Left ventricle myocardium superior (tissue), 1 donor: ENCODE measurements at places on chromosomes 5 and 9. TPM values are rescaled to one million over a fixed set of nuclear protein-coding genes. Genes with fewer than 3 reads are reported as not detected.

LRRC19 gene
- total RNA-seq = not detected

TAF11L11 gene
- total RNA-seq = not detected

- DNase-seq = no peak
Observed at GRCh38 chr5:129930221-129930620, 26.0 kb downstream of the CHSY3 start.

DNA sequence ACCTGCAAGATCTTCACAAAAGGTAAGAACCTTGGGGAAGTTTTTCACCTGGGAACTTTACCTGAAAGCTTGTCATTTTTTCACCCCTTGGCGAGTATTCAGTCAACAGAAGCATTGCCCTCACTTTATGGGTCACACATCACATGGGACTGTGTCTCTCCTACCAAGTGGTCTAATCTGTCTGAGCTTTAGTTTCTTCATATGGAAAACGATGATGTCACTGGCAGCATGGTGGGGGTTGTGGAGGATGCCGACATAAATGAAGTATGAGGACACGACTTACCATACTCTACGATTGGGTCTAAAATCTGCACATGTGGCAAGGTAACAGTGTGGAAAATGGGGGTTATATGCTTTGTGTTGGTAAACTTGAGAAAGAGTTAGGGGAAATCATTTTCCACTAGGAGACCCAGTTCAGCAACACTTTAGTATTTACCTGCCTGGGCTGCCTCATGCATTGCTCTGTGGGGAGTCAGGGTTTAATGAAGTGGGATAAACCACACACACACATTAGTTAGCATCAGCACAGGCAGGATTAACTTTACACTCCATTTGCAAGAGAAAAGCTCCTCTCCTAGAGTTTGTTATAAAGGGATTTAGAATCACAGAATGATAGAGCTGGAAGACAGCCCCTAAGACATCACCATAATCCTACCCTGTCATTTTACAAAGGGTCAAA is 19.8 kb upstream of the PAX5 start:
- DNase-seq = no peak

DNA sequence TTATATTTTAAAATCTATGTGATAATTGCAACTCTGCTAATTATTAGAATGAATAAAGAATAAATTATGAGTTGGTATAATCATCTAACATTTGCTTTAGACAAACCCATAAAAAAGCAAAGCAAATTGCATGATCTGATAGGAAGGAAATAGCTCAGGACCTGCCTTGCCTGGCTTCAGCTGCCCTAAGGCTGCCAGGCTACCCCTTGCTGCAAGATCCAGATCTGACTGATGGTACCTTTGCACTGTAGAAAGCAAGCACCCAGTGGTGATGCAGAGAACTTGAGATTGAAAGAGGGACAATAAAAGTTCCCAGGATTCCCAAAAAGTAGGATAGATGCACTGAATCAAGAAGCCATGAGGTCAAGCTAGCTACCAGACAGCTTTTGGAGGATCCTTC is 100.9 kb upstream of the FSTL4 start:
- no peak for DNase-seq

- no peak for DNase-seq
Observed at GRCh38 chr5:80822640-80823039, 137.5 kb upstream of the RASGRF2 start.

- DNase-seq = no peak
Observed at GRCh38 chr9:106069241-106069640, 374.9 kb downstream of the TMEM38B start.

CCL27 gene
- total RNA-seq = not detected

- DNase-seq = no peak
Observed at GRCh38 chr9:134808447-134808792, 72.2 kb upstream of the FCN2 start.

LECT2 gene
- total RNA-seq = not detected

DNA sequence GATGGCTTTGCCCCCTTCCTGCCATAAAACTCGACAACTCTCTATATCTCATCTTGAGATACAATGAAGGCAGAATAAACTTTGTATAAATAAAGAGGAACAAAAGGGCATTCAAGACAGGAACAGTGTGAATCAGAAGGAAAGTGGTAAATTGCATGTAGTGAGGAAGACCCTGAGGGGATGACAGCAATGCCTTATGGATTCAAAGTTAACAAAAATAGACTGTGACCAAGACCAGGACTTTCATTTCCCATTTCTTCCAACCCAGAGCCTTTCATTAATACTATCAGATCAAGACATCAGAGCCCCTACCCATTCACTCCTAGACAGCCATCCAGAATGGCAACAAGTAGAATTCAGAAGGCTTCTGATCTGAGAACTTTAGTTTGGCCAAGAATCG is 46.4 kb upstream of the ZNF462 start:
- DNase-seq = no peak

DNA sequence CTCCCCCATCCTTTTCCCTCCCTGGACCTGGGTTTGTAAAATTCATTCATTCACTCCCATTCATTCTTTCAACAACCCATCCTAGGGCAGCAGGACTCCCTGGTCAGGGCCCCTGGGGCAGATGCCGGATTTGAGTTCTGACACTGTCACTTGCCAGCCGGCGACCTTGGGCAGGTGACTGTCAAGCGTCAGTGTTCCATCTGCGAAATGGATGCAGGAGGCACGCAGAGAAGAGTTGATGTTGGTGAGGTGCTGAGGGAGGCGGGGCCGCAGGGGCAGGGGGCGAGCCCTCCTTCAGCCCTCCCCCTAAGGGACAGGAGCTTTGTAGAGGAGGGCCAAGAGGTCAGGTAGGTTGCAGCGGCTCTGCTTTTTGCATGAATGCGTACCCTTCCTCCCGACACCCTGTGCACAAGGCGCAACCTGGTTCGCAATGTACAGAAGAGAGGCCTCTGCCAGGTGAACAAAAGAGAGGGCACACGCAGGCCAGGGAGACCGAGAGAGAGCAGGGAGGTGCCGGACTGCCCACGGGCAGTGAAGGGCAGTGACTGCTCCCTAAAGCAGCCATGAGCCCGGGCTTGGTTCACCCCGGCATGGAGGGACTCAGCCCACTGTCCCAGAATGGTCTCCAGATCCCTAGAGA is 128.1 kb downstream of the BARX1 start:
- DNase-seq = no peak

HNRNPK gene
- 289 TPM for total RNA-seq

PLCXD3 gene
- 95.3 TPM for total RNA-seq

GRCh38 chr5:143347046-143347445 is 56.4 kb downstream of the NR3C1 start:
- DNase-seq = no peak

- no peak for DNase-seq
Observed at GRCh38 chr9:78239506-78239905, 3.6 kb downstream of the CEP78 start.

DNA sequence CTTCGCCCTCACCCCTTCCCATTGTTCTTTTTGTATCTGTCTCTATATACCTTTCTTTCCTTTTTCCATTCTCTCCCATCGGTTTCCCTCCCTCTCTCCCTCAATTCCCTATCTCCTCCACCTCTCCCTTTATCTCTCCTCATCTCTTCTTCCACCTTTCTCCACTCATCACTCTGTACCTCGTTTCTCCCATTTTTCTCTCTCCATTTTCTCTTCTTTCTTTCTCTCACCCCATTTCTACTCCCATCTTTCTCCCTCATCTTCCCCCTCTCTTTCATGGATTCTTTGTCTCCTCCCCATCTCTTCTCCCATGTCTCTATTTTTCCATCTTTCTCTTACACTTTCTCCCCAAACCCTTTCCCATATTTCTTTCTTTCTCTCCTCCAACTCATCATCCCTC is 385.9 kb upstream of the CLINT1 start:
- DNase-seq = no peak

DNA sequence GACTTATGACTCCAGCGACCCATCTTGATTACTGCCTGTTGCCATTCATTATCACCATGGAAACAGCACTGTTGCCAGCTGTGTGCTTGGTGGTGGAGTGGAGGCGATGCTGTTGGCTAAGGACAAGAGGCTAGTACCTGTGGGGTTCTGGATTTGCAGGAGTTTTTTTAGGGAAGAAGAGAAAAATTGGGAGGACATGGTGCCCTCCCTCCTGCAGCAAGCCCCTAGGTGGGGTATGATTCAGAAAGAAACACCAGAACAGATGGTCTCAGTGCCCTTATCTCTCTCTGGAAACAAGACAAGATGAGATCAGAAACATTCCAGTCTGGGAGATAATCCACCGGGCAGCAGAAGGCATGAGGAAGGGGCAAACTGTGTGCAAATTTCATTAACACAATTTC is 87.8 kb upstream of the TLR4 start:
- DNase-seq = no peak

FOXD4 gene
- total RNA-seq = 0.12 TPM

GRCh38 chr5:136754216-136754615 is 388.9 kb upstream of the TRPC7 start:
- DNase-seq = no peak

- no peak for DNase-seq
Observed at GRCh38 chr5:177371120-177372033, 12.9 kb upstream of the SLC34A1 start.

DNA sequence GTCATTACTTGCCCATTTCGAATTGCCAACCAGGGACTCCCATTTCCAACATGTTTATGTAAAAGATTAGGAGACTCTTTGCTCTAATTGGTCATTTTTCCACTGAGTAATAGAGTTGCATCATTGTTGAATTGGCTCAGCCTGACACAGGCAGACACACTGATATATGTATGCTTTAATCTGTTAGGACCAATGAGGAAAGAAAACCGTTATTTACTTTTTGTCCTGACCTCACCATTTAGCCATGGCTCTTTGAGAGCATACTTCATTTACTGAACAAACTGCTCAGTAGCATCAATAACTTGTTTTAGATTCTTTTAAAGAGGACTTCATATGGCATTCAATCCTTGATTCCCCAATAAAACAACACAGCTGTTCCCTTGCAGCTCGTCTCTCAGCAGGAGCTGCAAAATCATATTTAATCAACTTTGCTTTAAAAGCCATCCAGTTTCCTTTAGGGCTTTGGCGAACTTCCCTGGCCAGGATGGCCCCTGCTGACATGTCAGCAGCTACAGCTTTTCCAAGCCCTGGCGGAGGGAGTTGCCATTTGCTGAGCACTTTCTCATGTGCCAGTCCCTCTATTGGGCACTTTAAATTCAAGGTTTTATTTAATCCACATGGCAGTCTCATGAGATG is 251.5 kb upstream of the TNC start:
- DNase-seq = peak; percentile 39

- DNase-seq = no peak
Observed at GRCh38 chr9:93709600-93710369, 133.4 kb downstream of the PHF2 start.

PIP5KL1 gene
- total RNA-seq = not detected

- DNase-seq = no peak
Observed at GRCh38 chr9:107983762-107984161, 494.2 kb upstream of the KLF4 start.

DNA sequence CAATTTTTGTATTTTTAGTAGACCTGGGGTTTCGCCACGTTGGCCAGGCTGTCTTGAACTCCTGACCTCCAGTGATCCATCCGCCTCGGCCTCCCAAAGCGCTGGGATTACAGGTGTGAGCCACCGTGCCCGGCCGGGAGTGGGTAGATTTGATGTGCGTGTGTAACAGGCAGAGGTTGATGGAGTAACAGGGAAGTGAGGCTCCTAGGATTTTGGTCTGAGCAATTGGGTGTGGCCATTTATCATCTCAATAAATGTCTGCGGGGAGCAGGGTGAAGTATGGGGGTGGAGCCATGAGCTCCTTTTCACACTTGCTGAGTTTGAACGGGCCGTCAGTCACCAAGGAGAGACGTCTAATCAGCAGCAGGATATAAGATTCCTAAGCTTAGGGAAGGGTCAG is 1.2 kb upstream of the REXO4 start:
- no peak for DNase-seq

- no peak for DNase-seq
Observed at GRCh38 chr5:176359658-176360057, 1.9 kb downstream of the KIAA1191 start.

UBTD2 gene
- total RNA-seq = 8.7 TPM

DNA sequence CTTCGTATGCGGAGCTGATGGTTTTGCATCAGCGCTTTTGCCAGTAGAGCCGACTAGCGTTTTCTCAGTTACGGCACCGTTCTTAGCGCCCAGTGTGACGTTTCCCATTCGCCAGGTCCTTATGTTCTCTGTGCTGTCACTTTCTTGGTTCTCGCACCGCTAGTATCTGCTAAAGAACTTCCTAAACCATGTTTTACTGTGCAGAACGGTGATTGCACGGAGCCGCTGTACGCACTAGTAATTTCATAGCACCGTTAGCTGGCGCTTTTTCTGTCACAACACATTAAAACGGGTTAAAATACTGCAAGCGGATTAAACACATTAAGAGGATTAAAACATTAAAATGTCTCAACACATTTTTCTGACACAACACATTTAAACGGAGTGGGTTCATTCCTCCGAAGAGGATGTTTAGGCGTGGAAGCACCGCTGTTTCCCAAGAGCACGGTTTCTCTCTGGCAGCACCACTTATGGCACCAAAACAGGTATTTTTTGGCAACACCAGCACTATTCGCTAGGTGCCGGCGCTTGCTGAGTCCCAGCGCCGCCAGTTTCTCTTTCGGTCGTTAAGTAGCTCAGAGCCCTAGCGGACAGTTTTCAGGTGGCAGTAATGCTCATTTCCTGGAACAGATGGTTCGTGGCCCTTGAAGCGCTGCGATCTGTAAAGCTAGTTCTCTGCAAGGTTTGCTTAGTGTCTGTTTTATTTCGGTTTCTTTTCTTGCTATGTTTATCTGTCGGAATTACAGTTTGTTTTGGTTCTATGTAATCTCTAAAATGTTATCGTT is 20.3 kb downstream of the ANXA2R start:
- DNase-seq = peak; percentile 62

DNA sequence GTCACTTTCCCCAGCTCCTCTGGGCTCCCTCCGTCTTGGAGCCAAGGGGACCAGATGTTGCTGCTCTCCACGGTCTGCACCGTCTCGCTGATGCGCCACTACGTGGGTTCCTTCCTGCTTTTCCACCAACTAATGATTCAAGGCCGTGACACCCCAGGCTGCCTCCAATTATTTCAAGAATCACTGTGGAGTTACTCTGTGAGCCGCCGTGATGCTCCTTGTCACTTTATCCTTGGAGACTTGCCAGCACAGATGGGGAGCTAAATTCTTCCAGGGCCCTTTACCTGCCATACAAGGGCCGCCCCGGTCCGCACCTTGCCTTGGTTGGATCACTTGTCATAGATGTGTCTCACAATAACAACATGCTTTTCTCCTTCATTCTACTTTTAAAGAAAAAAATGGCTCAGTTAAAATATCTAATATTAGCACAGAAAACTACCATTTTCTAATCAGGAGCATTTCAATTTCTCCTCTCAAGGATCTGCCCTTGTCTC is 202.0 kb downstream of the FSTL4 start:
- DNase-seq = no peak

DNA sequence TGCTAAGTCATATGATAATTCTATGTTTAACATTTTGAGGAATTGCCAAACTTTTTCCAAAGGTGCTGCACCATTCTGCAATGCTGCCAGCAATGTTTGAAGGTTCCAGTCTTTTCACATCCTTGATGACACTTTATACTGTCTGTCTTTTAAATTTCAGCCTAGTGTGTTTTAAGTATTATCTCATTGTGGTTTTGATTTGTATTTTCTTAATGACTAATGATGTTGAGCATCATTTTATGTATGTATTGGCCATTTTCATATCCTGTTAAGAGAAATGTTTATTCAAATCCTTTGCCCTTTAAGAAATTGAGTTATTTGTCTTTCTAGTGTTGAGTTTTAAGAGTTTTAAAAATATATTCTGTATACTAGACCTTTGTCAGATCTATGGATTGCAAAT is 5.0 kb upstream of the TEX48 start:
- DNase-seq = no peak
